ENCODE measurements at places on chromosomes 2 and 18. TPM values are rescaled to one million over a fixed set of nuclear protein-coding genes. Genes with fewer than 3 reads are reported as not detected.

Gene RIT2
- not detected for polyA plus RNA-seq

Gene GRP
- not detected for polyA plus RNA-seq

GRCh38 chr2:152330235-152330866, 4.6 kb upstream of the FMNL2 start:
- DNase-seq: no peak

- DNase-seq: no peak
Measured at GRCh38 chr2:38277245-38278116, 99.6 kb downstream of the ATL2 start.

Gene AQP12A
- not detected for polyA plus RNA-seq

DNA sequence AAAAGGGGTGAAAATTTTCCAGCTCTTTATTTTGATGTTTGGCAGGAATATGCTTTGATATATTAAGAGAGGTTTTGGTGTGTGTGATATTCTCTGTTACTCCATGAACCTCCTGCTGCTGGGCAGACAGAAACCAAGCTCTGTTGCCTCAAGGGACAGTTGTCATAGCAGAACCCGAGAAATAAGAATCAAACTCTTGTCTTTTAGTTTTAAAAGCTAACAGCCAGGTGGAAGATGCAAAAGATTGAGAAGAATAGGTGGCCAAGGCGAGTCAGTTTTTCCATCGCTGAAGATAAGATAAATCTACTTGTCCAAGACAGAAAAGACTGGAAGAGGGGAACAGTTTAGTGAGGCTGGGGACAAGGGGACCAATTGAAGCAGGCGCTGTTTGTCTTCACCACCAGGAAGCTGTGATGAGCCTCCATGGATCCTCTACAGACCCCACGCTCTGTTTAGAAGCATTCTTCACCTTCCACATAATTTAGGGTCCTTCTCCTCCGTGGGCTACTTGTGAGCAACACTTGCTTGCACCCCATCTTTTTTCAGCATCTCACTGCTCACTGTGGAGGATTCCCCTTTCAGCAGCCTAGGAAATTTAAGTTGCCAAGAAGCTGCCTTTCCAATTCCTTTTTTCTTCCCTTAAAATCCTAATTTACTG, 23.9 kb downstream of the PMAIP1 start:
- DNase-seq: no peak

DNA sequence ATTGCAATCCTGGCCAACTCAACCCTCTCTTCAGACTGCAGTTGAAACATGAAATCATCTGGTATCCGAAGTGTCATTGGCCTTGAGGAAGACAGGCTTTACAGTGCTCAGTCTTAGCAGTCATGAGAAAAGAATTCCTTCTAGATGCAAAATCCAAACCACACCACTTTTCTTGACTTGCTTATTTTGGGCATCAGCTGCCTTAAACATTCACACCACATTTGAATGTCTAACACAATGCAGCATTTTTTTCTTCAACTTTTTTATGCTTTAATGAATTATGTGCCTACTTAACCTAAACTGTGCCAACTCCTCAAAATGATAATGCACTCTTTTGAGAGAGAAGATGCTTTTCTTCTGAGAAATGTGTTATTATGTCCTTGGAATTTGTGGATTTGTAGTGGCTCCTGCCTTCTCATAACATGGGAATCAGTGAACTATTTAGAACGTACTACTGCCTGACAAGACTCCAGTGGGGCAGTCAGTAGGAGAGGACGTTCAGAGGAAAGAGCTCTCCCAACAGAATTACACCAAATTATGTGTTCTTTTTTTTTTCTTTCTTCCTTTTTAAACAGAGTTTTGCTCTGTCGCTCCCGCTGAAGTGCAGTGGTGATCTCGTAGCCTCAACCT, 3.2 kb upstream of the FAM98A start:
- DNase-seq: no peak
